ENCODE measurements at places on chromosomes 4 and X.
A peak's percentile ranks its signal among the peaks of the same experiment; 100 is the strongest.

DNA sequence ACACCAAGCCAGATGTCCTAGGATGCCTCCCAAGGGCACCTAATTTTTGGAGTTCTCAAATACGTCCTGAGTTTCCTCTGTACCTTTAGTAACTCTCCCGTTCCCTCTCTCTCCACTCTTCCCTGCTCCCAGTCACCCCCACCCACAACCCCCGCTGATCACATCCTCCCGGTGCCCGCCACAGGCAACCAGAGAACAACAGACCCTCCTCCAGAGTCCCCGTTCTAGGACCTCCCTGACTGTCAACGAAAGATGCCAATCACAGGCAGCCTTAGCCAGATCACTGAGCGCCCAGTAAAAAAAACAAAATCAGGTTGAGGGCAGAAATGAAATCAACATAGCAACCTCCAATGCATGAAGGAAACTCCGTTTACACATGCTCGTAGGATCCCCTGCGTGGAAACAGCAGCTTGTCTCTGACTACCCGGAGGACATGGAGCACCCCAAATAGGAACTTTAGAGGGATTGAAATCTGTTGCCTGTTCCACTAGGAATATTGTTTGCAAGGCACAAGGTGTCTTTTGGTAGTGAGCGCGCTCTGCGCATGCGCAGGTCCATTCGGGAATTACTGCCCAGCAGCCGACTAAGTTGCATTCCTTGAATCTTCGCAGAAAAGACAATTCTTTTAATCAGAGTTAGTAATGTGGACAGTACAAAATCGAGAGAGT is at the start of gene GABRB1:
Gene GABRB1 (plus strand): TSS at position 557 of the 668 bp plus-strand sequence.
- peak; percentile 76 for DNase-seq

- no peak for DNase-seq
Measured at GRCh38 chr4:82562564-82562854, 721 bp upstream of the TMEM150C start.

- no peak for DNase-seq
Measured at GRCh38 chrX:3184176-3184930, 143.1 kb downstream of the ARSF start.

DNA sequence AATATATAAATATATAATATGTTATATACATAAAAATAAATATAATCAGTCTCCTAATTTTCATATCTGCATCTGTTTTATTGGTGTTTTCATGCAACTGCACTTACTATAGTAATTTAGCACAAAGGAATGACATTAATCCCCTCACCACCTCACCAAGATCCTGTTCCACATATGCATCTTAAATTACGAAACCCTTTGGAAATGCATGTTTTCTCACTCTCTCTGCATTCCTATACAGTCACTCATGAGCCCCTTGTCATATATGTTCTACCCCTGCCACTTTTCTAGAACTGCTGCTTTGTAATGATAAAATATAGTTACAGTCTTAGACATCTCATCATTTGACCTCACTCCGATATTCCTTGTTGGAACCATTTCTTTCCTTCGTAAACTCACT is 728.7 kb upstream of the SLIT2 start:
- no peak for DNase-seq

GRCh38 chrX:136200466-136200865 is 50.7 kb downstream of the MAP7D3 start:
- DNase-seq, result no peak

DNA sequence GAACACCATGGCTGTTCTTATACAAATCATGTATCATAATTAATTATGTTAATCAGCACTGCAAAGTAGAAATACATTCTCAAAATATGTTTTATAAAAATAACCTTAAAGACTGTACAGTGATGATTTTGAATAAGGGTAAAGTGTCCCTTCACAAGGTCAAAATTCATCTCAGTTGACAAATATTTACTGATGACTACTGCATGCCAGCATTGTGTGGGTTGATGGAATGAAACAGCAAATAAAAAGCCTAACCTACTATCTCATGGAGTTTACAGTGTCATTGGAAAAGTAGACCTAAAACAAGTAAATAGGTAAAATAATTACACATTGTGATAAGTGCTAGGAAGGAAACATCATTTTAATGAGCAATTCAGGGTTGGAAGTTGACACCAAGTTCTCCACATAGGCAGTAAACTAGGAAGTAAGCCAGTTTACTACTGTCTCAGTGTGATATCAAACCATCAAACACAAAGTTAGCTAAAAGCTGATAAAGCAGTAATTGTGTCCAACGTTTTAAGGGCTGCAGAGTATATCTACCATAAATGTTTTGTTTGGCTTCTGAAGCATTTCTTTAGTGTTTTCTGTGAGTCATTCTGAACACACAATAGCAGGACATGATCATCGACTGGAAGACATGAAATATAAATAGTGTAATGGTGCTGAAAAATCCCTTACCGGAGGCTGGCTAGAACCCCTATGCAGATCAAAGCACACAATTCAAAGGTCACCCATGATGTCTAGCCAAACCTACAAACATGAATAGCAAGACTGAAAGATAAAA is 221.8 kb downstream of the DACH2 start:
- no peak for DNase-seq

- no peak for DNase-seq
Measured at GRCh38 chr4:150323406-150324325, 245.4 kb downstream of the DCLK2 start.

GRCh38 chr4:76607266-76607799 is 172.3 kb downstream of the SHROOM3 start:
- DNase-seq, result no peak

DNA sequence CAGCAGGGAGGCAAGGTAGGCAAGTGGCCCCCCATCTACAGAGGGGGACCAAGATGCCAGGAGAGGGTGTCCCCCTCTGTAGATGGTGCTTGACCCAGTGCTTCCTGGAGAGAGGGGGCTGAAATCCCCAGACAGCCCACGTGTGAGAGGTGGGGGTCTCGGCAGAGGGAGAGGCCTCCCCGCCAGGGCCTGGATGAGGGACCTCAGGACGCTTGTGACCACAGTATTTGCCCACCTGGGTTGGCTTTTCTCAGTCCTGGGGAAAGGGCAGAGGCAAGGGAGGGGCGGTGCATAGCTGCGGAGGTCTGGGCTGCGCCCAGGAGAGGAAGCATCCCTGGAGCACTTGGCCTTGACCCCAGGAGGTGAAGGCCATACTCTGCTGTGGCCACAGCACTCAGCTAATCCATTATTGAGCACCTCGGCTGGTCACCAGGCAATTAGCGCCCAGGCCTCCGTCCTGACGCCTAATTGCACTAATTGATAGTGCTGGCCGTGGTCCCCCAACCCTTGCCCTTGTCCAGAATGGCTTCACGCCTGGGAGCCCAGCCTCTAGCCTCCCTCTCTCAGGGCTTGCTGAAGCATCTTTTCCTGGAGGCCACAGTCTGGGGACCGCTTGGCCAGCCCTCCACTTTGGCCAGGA is 30.7 kb downstream of the HMX1 start:
- DNase-seq, result no peak

DNA sequence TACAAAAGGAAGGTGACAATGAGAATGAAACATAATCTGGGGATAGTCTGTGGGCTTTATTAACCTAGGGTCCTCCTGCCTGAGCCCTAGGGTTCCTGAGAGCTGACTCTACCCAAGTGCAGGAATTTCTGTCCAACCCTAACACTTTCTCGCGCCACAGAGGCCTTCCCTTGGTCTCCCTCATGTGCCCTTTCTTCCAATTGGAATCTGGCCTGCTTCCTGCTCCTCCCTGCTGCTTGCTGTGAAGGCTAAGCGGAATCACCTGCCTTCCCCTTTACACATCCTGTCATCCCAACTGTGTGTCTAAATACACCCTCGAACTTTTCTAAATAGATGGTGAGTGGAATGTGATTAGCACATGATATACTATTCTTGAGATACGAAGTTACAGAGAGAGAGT is 5.9 kb downstream of the MAGEA11 start:
- no peak for DNase-seq

DNA sequence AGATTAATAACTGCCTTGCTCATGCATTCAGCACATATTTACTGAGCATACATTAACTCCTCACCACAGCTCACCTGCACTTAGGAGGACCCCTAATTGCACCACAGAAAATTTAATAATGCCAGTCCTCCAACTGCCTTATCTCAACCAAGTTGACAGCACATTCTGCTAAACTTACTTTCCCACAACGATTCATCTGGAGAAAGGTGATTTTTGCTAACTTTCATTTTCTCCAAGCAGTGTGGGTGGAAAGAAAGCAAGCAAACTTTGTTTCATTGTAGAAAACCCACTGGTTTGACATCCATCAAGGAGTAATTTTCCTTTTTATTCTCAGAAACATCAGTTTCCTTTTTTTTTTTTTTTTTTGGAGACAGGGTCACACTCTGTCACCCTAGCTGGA is 49.1 kb downstream of the RASGEF1B start:
- DNase-seq, result no peak

- DNase-seq, result no peak
Measured at GRCh38 chr4:128854433-128854832, 44.9 kb downstream of the JADE1 start.

- no peak for DNase-seq
Measured at GRCh38 chr4:141046255-141046654, 87.0 kb downstream of the RNF150 start.

GRCh38 chrX:49183701-49184281 is 2.4 kb downstream of the PRICKLE3 start:
- DNase-seq, result no peak

- no peak for DNase-seq
Measured at GRCh38 chr4:159682996-159683395, 580.1 kb downstream of the RAPGEF2 start.

DNA sequence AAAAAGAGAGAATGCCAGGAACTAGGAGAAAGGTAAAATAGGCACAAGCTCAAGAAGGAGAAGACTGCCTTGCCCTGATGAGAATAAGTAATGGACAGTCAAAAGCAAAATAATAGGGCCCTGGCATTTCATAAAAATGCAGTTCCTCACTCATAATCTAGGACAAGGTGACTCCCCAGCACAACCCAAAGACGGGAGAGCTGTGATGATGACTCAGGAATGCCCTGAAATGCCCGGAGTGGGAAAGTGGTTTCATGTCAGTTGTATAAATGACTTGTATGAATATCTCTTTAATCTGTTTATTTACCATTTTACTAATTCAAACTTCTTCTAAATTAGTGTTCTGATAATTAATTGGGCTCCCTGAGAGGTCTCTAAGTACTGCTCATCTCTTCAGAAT is 28.8 kb upstream of the SETD7 start:
- no peak for DNase-seq

DNA sequence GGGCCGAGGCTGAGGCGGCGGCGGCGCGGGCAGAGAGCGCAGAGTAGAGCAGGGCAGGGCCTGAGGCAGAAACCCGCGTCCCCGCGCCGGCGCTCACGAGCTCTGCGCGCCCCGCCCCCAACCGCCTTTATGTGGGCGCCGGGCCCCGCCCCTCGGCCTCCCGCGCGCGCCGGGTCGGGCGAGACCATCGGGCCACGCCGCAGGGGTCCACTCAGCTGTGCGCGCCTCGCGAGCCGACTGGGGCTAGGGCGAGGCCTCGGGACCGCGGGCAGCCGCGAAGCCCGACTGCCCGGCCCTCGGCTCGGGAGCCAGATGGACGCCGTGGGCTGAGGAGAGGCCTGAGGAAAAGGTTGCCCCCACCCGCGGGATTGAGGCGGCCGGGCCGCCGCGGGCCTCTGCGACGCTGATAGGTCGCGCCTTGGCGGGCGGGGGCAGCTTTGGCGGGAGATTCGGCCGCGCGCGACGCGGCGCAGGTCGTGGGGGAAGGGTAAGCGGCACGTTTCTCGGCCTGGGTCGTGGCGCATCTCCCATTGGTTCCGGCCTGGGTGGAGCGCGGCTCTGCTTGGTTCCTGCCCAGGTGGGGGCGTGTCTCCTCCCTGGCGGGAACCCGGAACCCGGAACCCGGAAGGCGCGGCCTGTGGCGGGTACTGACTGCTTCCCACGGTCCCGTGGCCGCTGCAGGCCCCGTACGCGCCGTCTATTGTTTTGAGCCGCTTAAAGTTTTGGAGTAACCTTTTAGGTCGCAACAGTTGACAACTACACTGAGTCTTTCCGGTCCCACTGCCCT is at the start of gene SLBP:
Gene SLBP (minus strand): TSS at position 104 of the 787 bp plus-strand sequence. CDS start 131 bp downstream, outside the sequence.
- DNase-seq, result peak; percentile 97

GRCh38 chr4:156298230-156298629 is 344.6 kb upstream of the CTSO start:
- DNase-seq, result peak; percentile 39

GRCh38 chr4:140448830-140449229 is 21.4 kb upstream of the CLGN start:
- DNase-seq, result no peak

GRCh38 chr4:18405054-18405453 is 383.5 kb upstream of the LCORL start:
- no peak for DNase-seq

DNA sequence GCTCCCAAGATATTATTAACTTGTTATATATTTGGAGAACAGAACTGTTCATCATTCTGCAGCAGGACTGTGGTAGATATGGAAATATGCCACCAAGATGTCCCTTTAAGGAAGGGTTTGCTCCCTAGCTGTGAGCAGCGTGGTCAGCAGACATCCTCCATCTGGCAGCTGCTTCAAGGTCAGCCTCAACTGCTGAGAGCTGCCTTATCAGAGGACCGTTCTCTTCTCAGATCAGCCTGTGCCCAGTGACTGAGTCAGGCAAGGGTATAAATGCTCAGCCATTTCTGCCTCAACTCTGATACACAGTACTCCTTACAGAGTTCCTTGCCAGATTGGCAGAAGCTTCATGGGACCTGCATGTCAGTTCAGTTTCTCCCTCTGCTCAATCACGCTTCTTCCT is 63.4 kb upstream of the MAGEB2 start:
- DNase-seq, result no peak

DNA sequence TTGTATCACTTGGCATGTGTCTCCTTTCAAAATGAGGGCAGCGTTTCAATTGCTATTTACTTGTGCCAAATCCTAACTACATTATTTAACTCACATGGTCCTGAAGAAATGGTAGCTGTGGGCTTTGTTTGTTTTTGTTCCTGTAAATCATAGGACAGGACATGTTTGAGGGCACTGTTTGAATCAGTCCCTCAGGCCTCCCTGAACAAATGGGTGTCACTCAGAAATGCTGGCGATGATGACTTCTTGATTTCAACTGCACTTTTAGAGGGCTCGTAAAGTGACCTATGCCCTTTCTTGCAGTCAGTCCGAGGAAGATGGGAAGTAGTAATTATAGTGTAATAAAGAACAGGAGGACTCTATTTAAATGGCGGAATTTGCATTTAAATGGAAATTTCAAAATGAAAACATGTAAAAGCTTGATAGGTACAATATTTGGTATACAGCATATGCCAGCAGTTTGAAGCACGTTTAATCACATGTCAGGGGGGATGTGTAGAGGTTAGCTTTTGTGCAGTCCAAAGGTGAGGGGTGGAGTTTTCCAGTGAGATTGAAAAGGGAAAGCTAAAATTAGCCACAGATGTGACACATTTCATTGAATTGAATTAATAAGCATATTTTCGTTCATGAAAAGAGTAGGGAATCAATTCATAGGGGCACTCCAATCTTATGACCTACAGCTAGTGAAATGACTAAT is 1958.7 kb upstream of the IGFBP7 start:
- DNase-seq, result no peak

DNA sequence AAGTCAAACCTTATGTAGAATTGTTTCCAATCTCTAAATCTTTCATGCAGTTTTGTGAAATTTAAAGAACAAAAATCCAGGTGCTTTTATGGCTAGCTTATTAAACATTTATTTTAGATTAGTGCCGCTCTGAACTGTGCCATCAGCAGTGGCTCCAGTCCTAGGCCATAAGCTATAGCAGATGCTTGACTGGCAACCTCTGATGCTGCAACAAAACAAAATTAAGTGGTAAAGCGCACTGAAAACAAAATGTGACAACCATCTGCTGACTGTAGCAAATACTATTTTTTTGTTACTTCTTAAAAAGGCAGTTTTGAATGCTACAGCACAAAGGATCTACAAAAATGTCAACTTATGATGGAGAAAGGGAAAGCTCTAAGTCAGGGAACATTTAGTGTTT is 237.4 kb downstream of the DCLK2 start:
- DNase-seq, result no peak
